ENCODE measurements at places on chromosomes 5 and 9.
A peak's percentile ranks its signal among the peaks of the same experiment; 100 is the strongest.

DNA sequence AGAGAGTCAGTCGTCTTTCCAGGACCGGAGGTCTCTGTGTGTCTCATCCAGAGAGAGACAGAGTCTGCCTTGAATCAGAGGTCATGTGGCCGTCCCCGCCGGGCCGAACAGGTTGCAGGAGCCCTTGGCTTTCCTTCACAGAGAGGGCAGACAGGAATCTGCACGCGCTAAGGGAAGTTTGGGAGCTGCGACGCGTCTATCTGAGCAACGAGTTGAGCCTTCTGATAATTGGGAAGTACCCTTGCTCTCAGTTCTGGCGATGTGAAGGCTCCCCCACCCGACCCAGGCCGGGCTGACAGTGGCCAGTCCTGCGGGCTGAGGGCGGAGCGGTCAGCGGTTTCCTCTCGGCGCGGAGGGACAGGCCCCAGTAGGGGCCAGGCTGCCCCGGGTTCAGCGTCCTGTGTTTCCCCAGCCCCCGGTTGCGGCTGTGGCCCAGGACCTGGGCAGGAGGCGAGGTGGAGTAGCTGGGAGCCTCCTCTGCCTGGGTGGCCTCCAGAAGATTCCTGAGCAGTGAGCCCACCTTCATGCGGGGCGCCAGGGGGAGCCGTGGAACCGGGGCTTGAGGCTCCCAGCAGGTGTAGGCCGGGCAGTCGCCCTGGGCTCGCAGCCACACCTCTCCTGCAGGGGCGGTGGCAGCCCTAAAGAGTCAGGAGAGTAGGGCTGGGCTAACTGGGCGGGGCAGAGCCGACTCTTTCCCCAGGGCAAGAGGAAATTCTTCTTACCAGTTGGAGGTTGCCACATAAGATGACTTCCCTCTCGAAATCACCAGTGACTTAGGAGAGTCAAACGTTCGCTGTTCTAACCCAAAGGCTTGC is 13.9 kb downstream of the NR2F1 start:
- no peak for DNase-seq

DNA sequence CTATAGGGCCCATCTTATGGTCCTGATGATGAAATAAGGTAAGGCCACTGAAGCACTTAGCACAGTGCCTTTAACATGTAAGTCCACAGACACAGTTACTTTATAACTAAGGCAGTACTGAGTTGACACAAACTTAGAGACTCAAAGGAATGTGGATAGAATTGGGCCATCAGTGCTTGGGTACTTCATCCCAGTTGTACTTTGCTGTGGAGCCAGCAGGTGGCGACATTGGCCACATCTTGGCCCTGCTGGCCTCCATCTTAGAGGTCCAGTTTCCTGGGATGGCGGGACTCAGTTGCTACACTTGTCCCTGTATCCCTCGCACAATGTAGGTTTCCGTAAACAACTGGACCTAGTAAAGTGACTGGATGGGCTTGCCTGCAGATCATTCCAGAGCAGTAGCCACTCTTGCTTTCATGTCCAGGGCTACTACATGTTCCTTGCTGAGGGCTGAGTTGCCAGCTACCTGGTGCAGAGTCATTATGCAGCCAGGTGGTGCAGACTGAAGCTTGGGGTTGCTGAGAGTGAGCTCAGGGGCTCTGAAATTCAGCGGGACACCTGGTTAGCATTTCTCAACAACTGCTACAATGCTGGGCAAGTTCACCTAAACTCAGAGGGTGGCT is 10.6 kb downstream of the MTAP start:
- peak; percentile 51 for DNase-seq

GRCh38 chr9:224026-224425 is 9.4 kb downstream of the DOCK8 start:
- DNase-seq: no peak

DNA sequence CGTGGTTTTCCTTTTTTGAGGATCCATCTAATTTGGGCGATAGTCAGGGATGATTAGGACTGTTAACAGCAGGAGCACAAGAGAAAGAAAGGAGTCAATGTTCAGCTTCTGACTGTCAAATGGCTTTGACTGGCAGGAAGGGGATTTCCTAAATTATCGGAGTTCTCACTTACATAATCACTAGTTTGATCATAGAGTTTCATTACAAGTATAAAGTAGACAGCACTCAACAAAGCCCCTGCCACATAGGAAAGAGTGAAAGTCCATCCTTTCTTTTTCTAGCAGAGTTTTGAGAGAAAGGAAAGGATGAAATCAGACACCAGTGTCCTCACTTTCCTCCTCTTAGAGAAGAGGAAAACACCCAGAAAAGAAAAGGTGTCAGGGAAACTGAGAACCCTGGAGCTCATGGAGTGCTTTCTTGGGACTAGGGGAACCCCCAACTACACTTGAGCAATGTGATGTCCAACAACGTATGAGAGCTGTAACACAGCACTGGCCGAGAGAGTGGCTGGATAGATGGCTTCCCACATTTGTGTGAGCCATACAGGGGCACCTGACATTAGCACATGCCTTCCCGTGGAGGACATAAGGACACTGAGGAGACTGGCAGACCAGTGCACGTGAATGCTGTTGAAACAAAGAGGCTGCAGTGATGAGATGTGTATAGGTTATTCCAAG is 26.0 kb upstream of the LPAR1 start:
- no peak for DNase-seq

- DNase-seq: no peak
Observed at GRCh38 chr5:59149271-59149670, 566.4 kb downstream of the RAB3C start.

DNA sequence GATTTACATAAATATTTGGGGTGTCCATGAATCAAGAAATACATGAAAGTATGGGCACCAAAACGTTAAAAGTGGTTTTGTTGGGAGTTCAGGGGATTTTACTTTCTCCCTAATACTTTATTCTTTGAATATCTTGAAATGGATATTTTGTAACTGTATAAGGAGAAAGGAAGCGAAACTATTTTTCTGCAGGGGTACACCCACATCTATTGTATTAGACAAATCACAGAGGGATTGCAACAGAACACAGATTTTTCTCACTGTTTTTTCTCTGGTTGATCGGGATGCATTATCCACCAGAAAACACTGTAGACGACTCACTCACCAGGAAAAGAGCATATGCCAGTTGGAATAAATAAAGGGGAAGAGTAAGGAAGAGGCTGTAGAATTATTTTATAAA is 1.2 kb upstream of the RABGAP1 start:
- no peak for DNase-seq

DNA sequence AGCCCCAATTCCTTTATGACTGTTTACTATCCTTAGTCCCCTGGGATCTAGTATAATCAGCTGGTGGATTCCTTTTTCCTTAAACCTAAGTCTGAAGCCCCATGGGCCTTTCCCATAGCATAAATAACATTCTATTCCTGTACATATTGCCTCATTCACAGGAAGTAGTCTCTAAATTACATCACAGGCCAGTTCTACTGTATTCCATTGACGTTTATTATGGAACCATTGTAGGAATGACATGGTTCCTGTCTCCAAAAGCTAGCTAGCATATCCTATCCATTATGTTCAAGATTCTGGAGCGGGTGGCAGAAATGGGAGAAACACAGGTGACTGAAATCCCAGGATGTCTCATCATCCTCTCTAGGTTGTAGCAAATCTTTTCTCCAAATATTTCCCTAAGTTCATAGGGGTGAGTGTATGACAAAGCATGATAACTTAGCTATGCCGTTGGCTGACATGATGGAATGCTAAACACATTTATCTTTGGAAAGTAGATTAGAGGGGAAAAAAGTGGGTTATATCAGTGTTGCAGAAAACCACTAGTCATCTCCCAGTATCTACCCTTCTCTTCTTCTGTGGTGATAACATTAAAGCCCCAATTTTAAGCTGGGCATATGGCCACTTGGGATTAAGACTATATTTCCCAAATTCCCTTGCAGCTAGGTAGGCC is 140.1 kb downstream of the FGF1 start:
- DNase-seq: no peak

GRCh38 chr5:7741415-7742065 is 109.4 kb downstream of the CFAP90 start:
- DNase-seq: no peak

DNA sequence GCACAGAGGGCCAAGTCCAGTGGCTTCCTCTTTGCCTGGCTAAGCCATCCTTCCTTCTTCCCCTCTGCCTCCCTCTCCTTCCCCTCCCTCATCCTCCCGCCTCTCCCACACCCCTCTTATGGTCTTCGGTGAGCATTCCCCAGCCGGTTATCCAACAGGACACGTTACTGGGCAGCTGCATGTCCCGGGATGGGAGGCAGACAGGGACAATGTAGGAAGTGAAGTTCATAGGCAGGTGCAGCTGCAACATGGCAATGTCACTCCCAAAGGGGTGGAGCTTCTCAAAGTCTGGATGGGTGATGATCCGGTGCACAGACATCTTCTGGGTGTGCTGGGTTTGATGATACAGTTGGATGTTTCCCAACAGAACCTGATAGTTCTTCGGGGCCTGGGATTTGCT is 71.4 kb upstream of the SPTLC1 start:
- DNase-seq: no peak
